Urinary bladder (tissue), 4 donors: ENCODE measurements at places on chromosomes 3 and 15. TPM values are rescaled to one million over a fixed set of nuclear protein-coding genes. Genes with fewer than 3 reads are reported as not detected.

GRCh38 chr3:88150806-88151205 is 1.0 kb downstream of the C3orf38 start:
- no peak for DNase-seq

DNA sequence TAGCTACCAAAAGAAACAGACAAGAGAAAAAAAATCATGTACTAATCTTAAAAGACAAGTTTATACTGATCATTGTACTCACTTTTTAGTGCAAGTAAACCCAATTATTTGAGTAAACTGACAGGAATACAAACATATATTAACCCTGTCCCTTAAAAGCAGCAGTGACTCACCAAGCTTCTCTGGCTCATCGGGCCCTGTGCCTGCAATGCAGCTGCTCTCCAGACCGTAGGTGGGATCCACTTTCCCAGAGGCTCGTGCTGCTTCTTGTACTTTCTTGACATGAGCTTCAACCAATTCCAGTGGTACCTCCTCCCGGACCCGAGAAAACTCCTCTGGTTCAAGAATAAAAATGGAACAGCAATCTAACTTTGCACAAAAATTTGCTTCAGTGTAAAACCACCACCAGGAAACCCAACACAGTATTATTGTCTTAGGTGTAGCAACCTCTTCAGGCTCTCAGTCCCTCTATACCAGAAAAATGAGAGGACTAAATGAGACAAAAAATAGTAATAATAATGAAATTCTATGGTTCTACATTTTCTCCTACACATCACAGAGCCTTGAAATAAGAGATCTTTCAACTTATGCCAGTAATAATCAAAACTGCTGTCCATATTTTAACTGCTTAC is 82.6 kb upstream of the CSPG5 start:
- DNase-seq = no peak

The GOLGA8H gene
- polyA plus RNA-seq = 1.2 TPM

DNA sequence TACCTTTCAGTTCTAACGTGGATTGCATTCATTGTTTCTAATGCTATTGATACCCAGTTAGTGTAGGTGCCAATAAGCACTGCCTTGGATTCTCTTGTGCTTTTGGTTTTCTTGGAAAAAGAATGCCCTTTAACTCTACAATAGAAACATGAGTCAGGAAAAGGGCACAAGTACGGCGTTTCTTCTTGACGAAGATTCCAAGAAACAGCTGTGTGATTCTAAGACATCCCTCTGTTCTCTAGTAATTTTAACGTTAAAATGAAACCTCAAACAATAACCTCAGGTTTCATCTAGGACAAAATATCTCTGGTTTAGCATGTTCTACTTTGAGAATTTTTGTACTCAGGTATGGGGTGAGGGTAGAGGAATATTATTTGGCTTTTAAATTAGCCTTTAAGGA is 540.5 kb upstream of the ATP11B start:
- no peak for DNase-seq

DNA sequence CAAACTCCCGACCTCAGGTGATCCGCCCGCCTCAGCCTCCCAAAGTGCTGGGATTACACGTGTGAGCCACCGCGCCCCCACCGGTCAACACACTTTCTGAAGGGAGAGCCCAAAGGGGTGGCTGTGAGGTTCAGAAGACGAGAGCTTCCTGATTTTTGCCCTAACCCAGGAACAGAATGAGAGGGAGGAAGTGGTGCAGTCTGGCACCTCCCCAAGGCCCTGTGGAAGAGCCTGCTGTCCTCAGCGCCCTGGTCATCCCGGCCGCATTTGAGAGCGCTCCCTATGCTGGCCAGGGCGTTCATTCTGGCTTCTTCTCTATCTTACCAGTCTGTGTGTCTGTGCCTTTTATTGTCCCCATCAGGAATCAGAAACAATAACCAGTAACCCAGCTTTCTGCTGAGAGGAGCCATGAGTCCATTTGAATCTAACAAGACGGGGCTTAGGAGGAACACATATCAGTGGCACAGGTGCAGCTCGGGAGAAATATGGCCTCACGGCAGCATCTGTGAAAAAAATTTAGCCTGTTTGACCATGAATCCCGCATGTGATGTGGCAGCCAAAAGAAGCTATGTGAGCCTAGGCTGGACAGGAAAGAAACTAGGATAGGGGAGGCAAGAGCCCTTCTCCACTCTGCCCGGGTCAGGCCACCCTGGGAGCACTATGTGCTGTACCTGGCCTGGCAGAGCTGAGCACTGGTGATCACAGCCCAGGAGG is 12.9 kb downstream of the BDH1 start:
- DNase-seq = no peak
